Activated naive CD4-positive, alpha-beta T cell treated with anti-CD3 and anti-CD28 coated beads, Interleukin-2, amount 10 ng/mL, durations not matched to agents 5 hours and 36 hours (primary cell): ENCODE measurements at places on chromosomes 7 and 10. TPM values are rescaled to one million over a fixed set of nuclear protein-coding genes. Genes with fewer than 3 reads are reported as not detected.

Gene KCNH2
- 0.73 TPM for total RNA-seq

Gene ZNF804B
- not detected for total RNA-seq

Gene SPOCK2
- 396 TPM for total RNA-seq

Gene AGR3
- total RNA-seq, result not detected

Gene ZNF783
- total RNA-seq, result 27.2 TPM

Gene FAM131B
- 0.55 TPM for total RNA-seq

Gene PIP
- not detected for total RNA-seq

Gene STMP1
- total RNA-seq, result 25.3 TPM

Gene CYP2C18
- total RNA-seq, result not detected

Gene WIPF3
- total RNA-seq, result not detected

Gene TRIM50
- not detected for total RNA-seq
